Activated CD8-positive, alpha-beta T cell treated with anti-CD3 and anti-CD28 coated beads, Interleukin-2, amount 10 ng/mL, durations not matched to agents 7 days and 5 days (primary cell): ENCODE measurements at places on chromosomes 12 and 14.

GRCh38 chr14:20802341-20803084, at the start of gene RNASE1:
RNASE1 (minus strand) TSS chr14:20802844; CDS start chr14:20802068, 776 bp downstream.
- no peak for DNase-seq
- H3K36me3 ChIP-seq: no peaks in the 10 kb centered on the region
- H3K27me3 ChIP-seq: peaks cover 12% of the 10 kb centered on the region
- peaks cover 5% of the 10 kb centered on the region for H3K4me1 ChIP-seq
- no peak within 1 kb of the TSS for H3K4me3 ChIP-seq

GRCh38 chr12:62533755-62534107, 67.1 kb downstream of the MON2 start:
- H3K27ac ChIP-seq: no peak overlapping the region
- no peak overlapping the region for H3K4me3 ChIP-seq
- DNase-seq: no peak
- H3K36me3 ChIP-seq: peaks cover 35% of the 10 kb centered on the region
- H3K4me1 ChIP-seq: no peaks in the 10 kb centered on the region

DNA sequence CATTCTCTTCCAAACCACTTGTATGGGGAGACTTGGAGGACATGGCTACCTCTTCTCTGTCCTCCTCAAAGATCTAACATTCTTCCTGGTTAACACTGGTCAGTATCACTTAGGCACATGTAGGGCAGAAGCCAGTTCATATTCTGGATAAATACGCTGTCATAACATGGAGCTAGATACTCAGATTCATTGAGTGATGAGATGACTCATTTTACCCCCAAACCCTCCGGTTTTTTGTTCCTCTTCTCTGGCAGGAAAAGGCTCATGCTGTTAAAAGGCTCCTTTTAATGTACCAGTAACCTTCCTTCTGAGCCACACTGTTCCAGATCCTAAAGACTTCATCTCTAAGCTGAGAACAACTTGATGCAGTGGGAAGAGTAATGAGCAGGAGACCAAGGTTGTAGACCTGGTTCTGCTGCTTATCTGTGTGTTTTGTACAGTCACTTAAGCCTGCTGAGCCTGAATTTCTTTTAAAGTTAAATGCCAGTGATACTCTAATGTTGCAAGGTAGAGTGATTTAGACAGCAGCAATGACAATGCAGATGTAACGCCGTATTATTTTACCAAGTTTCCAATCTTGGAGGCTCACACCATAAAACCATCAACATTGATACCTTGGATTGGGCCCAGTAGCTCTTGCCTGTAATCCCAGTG, 57.3 kb upstream of the ELK3 start:
- no peak for DNase-seq
- no peaks in the 10 kb centered on the region for H3K36me3 ChIP-seq
- H3K4me1 ChIP-seq: peaks cover 21% of the 10 kb centered on the region
- no peak overlapping the region for H3K4me3 ChIP-seq
- H3K27ac ChIP-seq: no peak overlapping the region

DNA sequence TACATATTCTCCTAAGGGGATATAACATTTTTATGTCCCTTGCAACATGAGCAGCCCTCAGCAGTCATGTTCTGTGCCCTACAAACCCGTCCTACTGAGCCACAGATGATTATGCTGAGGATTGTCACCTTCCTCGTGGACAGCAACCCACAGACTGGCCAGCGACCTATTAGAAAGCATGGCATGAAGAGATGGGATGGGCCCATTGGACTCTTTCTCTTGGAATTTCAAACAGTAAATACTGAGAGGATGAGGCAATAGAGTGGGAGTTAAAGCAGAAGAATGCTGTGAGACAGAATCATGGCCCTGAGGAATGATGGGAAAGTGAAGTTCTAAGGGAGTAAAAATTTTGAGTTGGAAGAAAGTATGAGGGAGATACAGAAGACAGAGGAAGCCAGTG, 149.9 kb upstream of the BTG1 start:
- H3K36me3 ChIP-seq: peaks cover 12% of the 10 kb centered on the region
- H3K4me1 ChIP-seq: no peaks in the 10 kb centered on the region

DNA sequence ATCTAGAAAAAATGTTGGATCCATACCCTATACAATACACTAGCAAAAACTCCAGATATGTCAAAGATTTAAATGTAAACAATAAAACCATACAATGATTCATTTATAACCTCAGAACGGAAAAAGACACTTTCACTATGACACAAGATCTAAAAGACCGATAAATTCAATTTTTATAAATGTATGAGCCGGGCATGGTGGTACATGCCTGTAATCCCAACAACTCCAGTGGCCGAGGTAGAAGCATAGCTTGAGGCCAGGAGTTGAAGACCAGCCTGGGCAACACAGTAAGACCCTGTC, 2.5 kb upstream of the SOS2 start:
- peak overlapping the region; percentile 9 for H3K27ac ChIP-seq
- peaks cover 14% of the 10 kb centered on the region for H3K36me3 ChIP-seq
- no peak for DNase-seq
- peaks cover 24% of the 10 kb centered on the region for H3K4me1 ChIP-seq

- DNase-seq: peak; percentile 29
- peaks cover 3% of the 10 kb centered on the region for H3K36me3 ChIP-seq
- no peaks in the 10 kb centered on the region for H3K27me3 ChIP-seq
- no peak overlapping the region for H3K27ac ChIP-seq
- H3K4me3 ChIP-seq: no peak overlapping the region
These were observed 213.6 kb downstream of the ERC1 start for GRCh38 chr12:1204581-1205121.
